ENCODE measurements at places on chromosomes 3 and 15.

GRCh38 chr3:49607105-49607591 is 52.9 kb downstream of the BSN start:
- no peak for DNase-seq

GRCh38 chr3:123193448-123194101 is 8.2 kb upstream of the SEC22A start:
- no peak for DNase-seq

- DNase-seq, result no peak
These were observed 224.8 kb upstream of the ATP10A start for GRCh38 chr15:26087881-26088280.

DNA sequence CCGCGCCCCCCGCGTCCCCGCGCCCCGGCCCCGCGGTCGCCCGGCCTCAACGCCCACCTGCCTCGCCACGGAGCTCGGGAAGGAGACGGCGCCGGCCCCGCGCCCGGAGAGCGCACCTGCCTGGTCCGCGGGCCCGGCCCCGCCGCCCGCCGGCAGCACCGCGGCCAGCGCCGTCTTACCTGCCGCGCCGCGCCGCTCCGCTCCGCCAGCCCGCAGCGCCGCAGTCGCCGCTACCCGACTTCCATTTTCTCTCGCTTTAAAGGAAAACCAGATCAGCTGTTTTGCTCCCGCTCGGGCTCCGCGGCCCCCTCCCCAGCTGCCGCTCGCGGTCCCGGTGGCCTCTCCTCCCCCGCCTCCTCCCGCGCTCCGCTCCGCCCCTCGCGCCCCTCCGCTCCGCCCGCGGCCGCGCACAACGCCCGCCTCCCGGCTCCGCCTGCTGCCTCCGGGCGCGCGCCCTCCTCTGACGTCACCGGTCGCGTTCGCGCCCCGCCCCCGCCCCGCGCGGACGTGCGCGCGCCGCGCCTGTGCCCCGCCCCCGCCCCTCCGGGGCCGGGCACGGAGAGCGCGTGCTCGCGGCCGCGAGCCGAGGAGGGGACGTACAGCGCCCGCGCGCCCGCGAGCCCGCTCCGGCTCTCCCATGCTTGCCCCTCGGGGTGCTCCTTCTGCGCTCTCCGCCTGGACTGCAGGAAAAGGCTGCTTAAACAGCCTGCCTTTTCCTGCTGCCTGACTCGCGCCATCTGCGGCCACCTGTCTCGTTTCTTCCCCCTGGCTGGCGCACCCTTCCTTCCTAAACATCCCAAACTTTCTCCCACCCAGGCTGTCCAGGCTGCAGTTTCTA is 159.8 kb upstream of the CHRNA7 start:
- DNase-seq, result peak; percentile 91

DNA sequence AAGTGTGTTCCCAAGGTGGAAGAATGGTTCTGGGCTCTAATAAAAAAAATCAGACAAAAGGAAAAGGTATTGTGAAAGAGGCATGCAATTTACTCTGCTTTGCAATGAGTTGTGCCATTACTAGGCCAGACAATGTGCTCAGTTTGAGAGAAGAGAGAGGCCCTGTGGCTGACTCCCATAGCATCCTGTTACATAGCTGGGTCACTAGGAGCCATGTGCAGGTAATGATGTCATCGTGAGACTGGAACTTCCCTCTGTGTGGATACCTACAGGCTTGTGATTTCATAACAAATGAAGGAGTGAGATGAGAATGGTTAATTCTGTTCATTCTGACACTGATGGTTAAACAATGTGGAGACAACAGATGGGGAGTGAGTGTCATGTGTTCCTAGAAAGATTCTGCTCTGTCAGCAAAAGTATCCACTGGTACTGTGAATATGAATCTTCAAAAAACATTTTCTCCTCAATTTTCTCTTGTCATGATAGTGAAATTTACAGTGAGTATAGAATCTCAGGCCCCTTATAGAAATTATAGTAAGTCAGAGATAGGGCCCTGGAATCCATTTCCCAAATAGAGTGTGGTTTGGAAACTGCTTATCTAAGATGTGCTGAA is 648.7 kb upstream of the DPPA4 start:
- DNase-seq, result no peak
